Muscle of leg (tissue), 16 donors: ENCODE measurements at places on chromosomes 12 and 14.

DNA sequence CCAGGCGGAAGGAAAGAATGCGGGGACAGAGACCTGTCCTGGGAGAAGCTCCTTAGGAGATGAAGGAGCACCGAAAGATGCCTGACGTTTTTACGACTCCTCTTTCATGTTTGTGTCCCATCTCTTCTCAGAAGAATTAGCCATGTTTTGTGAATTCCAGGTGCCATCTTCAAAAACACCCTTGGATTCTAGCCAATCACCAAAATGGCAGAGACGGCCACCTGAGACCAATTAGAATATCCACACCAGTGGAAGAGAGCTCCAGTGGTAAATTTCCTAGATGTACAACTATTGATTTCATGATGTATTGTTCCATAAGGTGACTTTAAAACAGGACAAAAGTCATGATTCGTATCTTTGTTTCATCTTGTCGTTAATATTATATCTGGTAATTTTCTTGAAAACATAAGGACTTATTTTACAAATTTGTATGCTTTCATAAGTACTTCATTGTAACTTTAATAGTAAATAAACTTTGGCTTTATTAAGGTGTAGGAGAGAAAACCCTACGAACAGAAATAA, 62.3 kb upstream of the NUDT4 start:
- no peak for DNase-seq

DNA sequence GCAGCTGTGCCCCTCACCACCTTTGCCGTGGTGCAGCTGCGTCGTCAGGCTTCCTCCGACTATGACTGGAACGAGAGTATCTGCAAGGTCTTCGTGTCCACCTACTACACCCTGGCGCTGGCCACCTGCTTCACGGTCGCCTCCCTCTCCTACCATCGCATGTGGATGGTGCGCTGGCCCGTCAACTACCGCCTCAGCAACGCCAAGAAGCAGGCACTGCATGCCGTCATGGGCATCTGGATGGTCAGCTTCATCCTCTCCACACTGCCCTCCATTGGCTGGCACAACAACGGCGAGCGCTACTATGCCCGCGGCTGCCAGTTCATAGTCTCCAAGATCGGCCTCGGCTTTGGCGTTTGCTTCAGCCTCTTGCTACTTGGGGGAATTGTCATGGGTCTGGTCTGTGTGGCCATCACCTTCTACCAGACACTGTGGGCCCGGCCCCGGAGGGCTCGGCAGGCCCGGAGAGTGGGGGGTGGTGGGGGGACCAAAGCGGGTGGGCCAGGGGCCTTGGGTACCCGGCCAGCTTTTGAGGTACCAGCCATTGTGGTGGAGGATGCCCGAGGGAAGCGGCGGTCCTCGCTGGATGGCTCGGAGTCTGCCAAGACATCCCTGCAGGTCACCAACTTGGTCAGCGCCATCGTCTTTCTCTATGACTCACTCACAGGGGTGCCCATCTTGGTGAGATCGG, 2.6 kb downstream of the GPR162 start:
- DNase-seq = no peak

GRCh38 chr12:1510056-1510812, 84.1 kb downstream of the FBXL14 start:
- DNase-seq = peak; percentile 77

- DNase-seq = no peak
Observed at GRCh38 chr12:46446645-46447044, 74.1 kb upstream of the SLC38A2 start.

GRCh38 chr12:49033611-49034285, 15.2 kb upstream of the PRKAG1 start:
- no peak for DNase-seq

GRCh38 chr12:121533394-121534090, 47.3 kb downstream of the KDM2B start:
- no peak for DNase-seq
